ENCODE measurements at places on chromosomes 3 and 15.

DNA sequence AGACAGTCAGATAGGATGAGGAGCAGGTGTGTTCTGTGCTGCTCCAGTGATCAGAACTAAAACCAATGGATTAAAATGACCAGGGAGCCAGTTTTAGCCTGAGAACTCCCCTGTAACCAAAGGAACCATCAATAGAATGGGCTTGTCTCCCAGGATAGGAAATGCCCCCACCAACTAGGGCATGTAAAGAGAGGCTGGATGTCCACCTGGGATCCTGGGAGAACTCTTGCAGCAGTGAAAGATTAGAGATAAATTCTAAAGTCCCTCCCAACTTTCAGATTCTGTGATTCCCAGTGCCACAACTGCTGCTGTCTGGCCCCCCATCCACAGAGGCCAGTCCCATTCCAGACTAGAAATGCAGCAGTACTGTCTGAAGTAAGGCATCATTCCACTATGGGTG, 33.8 kb downstream of the HDC start:
- no peak for DNase-seq

GRCh38 chr3:58217209-58217811, 6.5 kb upstream of the DNASE1L3 start:
- DNase-seq: peak; percentile 73

- DNase-seq: no peak
Measured at GRCh38 chr3:138875754-138876664, 41.3 kb upstream of the PIK3CB start.

DNA sequence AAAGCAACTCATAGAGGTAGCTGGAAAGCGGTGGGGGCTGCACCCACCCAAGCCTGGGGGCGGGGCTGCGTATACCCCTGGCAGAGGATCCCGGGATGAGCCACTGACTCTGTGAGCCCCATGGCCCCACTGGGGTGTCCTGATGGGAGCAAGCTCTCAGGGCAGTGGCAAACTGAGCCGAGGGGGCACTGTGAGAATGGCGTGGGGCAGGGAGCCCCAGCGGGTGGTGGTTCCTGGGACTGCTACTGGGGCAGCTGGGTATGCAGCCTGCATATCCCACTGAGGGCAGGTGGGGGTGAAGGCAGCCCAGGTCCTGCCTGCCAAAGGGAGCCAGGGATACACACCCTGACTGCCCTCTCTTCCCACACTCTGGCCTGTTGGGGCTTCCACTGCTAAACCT, 59.4 kb downstream of the DNAJB8 start:
- no peak for DNase-seq

- DNase-seq: no peak
Measured at GRCh38 chr3:187963677-187964385, 190.1 kb upstream of the LPP start.

- no peak for DNase-seq
Measured at GRCh38 chr3:59126446-59126845, 76.6 kb upstream of the CFAP20DC start.

DNA sequence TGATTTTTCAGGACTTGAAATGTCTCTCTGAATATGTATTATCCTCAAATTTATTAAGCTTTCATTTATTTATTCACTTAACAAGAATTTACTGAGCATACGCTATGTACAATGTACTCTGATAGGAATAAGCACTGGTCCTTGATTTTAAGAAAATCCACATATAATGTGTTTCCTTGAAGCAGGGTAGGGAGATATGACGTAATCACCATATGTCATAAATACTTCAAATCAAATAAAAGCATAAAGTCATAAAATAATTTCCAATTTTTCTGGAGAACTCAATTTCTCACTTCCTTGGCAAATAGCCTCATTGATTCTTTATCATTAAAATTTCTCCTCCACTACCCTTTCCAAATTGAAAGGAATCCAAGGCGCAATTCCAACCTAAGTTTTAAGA, 177.8 kb upstream of the GAP43 start:
- no peak for DNase-seq

DNA sequence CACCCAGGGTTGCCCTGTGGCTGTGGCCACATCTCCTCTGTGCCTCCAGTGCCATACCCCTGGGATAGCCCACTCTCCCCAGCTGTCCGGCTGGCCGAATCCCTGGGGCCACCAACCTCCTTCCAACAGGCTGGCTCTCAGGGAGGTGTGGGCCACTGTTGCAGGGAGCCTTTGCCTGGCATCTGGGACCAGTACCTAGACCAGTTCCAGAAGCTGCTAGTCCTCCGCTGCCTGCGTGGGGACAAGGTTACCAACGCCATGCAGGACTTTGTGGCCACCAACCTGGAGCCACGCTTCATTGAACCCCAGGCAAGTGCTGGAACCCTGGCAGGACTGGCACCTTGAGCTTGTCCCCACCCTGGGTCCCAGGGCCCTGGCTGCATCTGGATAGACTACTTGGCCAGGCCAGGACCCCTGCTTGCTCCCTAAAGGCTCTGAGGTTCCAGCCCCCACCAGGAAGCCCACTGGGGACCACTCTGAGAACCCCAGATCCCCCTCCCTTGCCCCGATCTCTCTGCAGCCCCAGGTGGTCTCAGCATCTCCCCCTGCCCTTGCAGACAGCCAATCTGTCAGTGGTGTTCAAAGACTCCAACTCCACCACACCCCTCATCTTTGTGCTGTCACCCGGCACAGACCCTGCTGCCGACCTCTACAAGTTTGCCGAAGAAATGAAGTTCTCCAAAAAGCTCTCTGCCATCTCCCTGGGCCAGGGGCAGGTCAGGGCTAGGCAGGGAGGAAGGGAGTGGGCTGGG, 50.0 kb downstream of the SEMA3G start:
- DNase-seq: no peak

- no peak for DNase-seq
Measured at GRCh38 chr3:115354010-115354409, 206.9 kb upstream of the ZBTB20 start.

GRCh38 chr3:36730966-36731365, 33.4 kb downstream of the DCLK3 start:
- no peak for DNase-seq

GRCh38 chr15:39084674-39085530, 496.0 kb upstream of the THBS1 start:
- peak; percentile 4 for DNase-seq

- DNase-seq: no peak
Measured at GRCh38 chr15:66296186-66296585, 2.8 kb downstream of the DIS3L start.

DNA sequence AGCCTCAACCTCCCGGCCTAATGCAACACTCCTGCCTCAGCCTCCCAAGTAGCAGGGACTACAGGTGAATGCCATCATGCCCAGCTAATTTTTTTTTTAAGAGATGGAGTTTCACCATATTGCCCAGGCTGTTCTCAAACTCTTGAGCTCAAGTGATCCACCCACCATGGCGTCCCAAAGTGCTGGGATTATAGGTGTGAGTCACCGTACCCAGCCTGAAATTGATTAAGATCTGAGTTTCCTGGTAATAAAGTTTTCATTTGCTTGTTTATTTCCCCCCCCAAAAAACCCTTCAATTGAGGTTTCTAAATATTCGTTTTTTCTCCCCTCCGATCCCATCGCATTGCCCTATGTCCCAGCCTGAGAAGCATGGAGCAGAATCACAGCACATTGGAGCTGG, 39.0 kb downstream of the HES1 start:
- DNase-seq: no peak

GRCh38 chr3:170760174-170760526, 109.8 kb downstream of the RPL22L1 start:
- no peak for DNase-seq

DNA sequence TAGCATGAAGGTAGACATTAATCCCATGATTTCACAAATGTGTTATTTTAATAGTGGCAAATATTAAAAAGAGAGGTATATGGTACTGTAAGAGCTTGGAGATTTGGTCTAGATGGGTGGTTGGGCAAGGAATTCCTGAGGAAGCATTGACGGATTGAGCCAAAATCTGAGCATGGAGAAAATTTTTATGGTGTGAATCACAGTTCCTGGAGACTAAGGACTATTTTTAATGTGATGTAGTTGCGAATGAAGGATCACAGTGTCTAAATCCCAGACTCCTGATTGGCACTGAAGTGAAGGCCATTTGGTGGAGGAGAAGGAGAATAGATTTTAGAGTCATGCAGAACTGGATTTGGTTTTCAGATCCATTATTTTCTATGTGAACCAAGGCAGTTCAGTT, 188.7 kb upstream of the FEZF2 start:
- peak; percentile 15 for DNase-seq

DNA sequence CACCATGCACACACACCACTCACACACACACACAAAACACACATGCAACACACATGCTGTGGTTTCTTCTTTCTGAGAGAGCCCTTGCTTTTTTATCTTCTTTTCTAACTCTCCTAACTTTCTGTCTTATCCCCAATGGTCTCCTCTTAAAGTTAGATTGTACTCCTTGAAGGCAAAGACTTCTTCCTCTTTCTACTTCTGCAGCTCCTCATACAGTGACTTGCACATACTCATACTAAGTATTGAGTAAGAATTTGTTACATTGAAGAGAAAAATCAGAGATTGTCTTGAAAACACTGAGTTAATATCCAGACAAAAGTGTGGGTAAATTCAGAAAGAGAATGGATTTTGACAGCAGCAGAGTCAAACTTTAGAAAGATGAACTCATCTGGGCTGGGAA, 64.4 kb downstream of the GTPBP8 start:
- no peak for DNase-seq

DNA sequence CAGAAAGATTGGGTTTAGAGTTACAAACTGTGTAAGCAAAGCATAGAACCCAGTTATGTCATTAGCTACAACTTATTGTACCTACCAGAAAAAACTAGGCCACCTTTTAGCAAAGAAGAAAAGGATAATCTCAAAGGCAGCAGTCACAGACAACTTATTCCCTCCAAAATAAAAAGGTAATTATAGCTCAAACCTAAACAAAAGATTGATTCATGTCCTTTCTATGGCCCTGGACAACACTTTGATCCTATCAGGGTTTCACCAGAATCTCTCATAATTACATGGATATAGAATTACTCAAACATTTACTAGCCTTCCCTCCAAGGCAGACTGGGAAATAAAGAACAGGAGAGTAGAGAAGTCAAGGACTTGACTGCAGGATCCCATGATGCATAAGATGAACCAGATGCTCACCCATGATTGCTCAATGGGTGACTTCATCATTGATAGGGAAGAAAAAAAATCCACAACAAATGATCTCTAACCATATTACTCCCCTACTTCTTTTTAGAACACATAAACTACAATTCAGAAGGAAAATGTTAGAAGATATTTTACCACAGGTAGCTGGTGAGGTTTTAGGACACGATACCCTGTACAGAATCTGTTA, 17.4 kb downstream of the DET1 start:
- no peak for DNase-seq

- DNase-seq: no peak
Measured at GRCh38 chr15:27339138-27339537, 368.2 kb downstream of the GABRG3 start.

DNA sequence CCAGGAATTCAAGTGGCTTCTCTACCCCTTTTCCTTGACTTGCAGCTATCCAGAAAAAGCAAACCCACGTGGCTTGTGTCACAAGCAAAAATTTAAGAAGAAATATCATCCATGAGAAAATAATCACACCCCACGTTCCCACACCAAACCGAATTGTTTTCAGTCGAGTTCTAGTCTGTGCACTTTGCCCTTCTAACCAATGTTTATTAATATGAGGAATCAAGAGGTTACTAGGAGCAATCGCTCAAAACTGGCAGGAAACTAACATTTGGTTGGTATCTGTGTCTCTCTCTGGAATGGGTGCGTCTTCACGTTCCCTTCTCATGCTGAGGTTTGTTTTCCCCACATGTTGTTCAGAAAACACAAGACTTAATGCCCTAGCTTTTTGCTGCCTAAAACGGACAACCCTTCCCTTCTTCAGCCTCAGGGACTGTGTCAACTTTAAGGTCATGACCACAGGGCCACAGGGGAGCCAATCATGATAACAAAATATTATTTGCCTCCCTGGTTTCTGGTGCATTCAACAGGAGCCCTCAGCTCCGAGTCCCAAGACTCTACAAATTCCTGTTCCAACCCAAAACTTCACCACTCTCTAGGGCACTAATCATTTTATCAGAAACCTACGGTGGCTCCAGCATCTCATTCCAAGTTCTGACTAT, 41.4 kb upstream of the LMCD1 start:
- no peak for DNase-seq

GRCh38 chr3:9897408-9898372, 5.0 kb upstream of the IL17RE start:
- DNase-seq: no peak

- DNase-seq: no peak
Measured at GRCh38 chr3:179672918-179673317, 20.1 kb downstream of the USP13 start.

DNA sequence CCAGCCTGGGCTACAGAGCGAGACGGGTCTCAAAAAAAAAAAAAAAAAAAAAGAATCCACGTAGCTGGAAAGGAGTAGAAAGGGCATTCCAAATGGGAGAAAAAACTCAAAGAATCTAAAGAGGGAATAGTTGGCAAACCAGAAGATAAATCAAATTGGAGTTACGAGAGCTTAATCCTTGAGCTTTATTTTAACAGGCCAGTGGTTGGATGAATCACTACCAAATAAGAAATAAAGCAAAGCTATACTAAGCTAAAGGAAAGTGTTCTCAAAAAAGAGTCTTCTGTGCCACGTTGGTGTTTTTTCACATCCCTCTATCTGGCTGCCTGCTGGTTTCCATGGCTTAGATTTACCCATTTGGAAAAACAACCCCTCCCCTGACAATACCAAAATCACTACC, 14.0 kb downstream of the VGLL4 start:
- no peak for DNase-seq

GRCh38 chr3:46485779-46486175, 12.0 kb upstream of the RTP3 start:
- no peak for DNase-seq

Measured in H54 (cell line).